ENCODE measurements at places on chromosomes 4 and X.

DNA sequence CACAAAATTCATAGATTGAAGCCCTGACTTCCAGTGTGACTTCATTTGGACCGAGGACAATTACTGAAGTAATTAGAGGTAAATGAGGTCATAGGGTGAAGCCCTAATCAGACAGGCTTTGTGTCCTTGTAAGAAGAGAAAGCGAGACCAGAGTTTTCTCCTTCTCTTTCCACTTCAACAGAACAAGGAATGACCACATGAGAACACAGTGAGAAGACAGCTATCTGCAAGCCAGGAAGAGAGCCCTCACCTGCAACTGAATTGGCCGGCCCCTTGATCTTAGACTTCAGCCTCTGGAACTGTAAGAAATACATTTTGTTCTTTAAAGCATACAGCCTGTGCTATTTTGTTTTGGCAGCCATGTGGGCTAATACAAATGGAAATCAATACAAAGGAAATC lies 67.1 kb upstream of the PRKG2 start:
- no peak for DNase-seq

DNA sequence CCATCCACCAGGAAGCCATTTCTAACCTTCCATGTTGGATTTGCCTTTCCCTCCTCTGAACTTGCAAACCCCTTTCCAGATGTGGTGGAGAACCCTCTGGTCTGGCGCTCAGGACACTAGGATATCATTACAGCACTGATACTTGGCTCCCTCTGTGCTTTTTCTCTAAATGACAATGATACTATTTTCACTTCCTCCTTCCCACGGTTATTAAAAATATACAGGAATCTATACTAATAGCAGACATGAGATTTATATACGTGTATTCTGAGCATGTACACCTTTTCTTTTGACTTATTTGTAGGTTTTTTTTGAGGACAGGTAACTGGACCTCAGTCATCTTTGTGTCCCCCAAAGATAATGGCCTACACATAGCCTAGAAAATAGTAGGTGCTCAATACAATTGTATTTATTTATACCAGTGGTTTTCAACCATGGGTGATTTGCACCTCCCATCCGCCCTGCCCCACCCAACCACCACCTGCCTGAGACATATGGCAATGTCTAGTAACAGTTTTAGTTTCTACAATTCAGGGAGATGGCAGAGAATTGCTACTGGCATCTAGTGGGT lies 60.4 kb upstream of the PLAC8 start:
- no peak for DNase-seq

GRCh38 chrX:149471397-149471796 lies 33.7 kb downstream of the IDS start:
- DNase-seq, result no peak

DNA sequence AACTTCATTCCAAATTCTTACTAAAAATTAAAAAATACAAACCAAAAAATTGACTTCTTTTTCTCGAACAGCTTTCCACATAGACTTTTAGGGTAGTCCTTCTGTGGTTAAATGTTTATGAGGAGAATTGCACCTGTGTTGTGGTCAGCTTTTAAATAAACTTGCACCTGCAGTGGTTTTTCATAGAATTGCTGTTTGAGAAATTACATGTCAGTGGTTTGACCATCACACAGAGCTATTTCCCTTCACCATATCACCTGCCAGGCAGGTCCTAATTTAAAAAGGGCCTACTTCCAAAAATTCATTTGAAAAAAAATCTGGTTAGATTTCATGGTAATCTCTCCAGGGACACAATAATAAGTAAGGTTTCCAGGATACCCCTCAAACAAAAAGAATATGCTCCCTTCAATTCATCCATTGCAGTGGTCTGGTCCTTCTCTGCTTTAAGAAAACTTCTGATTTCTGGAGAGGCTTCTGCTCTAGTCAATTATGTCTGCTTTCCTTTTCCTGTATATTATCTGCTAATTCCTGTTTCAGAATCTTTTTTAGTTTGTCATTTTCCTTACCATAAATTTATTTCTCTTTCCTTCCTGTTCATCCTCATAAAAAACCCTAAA lies 9.8 kb upstream of the UTP3 start:
- no peak for DNase-seq

DNA sequence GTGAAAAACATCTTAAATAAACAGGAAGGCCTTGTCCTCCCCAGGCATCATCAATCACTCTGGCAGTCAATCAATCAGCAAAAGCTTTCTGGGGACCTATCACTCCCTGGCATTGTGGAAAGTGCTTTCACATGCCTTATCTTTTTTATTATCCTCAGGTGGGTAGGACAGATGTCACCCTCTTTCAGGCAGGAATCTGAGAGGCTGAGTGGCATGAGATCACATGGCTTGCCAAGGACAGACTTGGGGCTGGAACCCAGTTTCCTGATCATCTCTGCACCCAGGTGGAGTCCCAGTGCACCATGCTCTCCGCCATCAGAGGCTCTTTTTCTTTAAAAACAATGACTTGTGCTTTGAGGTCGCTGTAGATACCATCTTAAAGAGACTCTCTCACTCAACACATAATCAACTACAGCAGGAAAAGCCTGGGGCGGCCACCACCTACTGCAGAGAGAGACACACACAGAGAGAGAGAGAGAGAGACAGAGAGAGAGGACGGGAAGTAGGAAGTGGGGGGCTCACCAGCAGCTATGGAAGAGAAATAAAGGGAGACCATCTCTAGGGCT lies 282.7 kb downstream of the PTTG2 start:
- DNase-seq, result peak; percentile 5

DNA sequence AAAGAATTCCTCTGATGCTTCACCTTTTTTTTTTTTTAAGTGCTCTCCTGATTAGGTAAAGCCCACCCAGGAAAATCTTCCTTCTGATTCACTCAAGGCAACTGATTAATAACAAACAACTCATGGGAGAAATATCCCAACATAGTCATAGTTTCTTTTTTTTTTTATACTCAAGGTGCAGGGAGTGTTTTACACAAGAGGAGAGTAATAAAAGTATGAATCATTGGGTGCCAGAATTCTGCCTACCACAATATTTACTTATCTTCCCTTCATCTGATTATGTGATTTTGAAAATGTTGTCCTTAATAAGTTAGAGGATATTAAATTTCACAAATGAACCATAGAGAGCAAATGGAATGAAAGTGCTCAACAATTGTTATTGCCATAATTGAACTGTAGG lies 329.9 kb downstream of the TECRL start:
- DNase-seq, result no peak

- DNase-seq, result no peak
Measured at GRCh38 chr4:171891038-171891437, 77.8 kb downstream of the GALNTL6 start.

- DNase-seq, result no peak
Measured at GRCh38 chrX:102654696-102655095, 3.4 kb downstream of the GPRASP1 start.

GRCh38 chr4:39469429-39470077 lies 10.7 kb downstream of the LIAS start:
- DNase-seq, result peak; percentile 18

GRCh38 chrX:20437683-20438082 lies 171.0 kb upstream of the RPS6KA3 start:
- no peak for DNase-seq

DNA sequence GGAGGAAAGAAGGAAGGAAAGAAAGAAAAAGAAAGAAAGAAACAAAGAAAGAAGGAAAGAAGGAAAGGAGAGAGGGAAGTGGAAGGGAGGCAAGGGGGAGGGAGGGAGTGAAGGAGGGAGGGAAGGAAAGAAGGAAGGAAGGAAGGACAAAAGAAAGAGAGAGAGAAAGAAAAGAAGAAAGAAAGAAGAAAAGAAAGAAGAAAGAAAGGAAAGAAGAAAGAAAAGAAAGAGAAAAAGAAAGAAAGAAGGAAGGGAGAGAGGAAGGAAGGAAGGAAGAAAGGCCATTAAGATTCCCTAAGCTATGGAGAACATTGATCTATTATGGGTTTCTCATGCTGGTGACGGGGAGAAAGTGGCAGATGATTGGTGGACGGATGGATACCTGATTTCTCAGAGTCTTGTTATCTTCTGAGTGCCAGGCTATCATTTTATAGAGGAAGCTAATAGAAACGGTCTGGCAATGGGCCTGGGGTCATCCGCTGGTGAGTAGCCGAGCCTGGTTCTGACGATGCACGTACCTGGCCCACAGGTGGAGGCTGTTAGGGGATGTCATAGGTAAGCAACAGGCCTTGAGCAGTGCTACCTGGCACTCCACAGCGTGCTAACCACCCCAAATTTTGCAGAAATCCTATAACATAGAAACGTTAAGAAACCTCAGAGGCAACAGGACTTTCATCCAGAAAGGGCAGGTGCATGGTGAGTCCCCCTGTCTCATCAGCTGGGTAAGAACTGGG lies 142.9 kb downstream of the SHOX start:
- DNase-seq, result no peak

GRCh38 chrX:92232182-92232581 lies 453.0 kb downstream of the PCDH11X start:
- no peak for DNase-seq

- no peak for DNase-seq
Measured at GRCh38 chr4:61923179-61923578, 723.1 kb downstream of the ADGRL3 start.

Measured in activated CD4-positive, alpha-beta T cell treated with anti-CD3 and anti-CD28 coated beads for 36 hours (primary cell).